ENCODE measurements at places on chromosomes 11 and 22.

DNA sequence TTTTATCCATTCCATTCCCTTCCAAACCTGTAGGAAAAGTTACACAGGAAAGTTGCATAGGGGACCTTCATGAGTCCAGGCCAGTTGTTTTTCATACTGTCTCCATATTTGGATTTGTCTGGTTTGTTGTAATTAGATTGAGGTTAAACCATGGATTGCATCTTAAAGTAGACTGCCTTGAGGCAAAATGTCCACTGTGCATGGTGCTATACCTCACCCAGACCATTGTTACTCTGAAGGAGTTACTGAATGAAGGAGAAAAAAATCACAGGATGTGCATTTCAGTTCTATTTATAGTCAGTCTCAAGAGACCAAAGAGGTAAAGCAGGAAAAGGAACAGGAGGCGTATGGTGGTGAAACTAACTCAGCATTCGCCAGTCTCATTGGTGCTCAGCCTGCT is 29.6 kb upstream of the L3MBTL2 start:
- no peak for DNase-seq

DNA sequence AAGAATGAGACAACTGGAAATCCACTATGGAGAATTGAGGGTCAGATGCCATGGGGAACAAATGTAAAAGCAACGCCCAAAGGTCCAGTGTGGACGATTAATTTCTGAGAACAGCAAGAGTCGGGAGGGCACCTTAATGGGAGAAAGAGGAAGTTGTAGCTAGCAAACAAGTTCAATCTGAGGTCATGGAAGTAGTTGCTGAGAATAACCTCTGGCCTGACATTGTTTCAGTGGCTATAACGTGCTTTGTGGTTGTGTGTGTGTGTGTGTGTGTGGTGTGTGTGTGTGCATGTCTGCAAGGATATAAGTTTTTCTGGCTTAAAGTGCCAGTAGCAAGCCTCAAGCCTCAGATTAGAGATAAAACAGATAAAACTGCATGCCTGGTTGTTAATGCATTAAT is 1630.1 kb upstream of the TENM4 start:
- no peak for DNase-seq

DNA sequence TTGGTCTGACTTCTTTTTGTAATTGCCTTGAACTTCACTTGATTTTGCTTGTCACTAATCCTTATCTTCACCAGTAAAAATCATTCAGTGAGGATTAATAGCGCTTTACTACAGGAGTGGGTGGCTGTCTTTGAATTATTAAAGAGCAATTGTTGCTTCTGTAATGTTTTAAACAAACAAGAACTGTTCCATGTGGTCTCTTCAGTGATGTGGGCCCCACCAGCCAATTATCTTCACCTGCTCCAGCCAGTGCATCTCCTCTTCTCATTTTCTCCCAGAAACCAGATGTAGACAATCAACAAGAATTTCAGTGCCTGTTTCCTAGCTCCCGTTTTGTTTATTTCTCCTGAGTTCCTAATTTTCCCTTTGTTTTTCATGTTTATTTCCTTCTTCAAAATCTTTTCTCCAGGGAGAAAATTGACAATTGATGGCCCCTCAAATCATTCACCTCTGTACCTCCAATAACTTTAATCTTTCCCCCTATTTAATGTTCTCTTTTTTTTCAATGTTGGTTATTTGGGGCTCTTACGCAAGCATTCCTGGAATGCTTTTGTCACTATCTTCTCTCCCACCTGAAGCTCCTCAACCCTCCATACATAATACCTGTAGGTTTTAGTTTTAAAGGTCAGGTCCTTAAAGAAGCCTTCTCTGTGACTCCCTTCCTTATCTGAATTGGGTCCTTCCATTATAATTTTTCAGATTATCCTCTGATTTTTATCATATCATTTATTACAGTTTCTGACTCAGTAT is 115.1 kb downstream of the ARFGAP2 start:
- no peak for DNase-seq

GRCh38 chr22:31346733-31347250 is 646 bp upstream of the PATZ1 start:
- peak; percentile 40 for DNase-seq

DNA sequence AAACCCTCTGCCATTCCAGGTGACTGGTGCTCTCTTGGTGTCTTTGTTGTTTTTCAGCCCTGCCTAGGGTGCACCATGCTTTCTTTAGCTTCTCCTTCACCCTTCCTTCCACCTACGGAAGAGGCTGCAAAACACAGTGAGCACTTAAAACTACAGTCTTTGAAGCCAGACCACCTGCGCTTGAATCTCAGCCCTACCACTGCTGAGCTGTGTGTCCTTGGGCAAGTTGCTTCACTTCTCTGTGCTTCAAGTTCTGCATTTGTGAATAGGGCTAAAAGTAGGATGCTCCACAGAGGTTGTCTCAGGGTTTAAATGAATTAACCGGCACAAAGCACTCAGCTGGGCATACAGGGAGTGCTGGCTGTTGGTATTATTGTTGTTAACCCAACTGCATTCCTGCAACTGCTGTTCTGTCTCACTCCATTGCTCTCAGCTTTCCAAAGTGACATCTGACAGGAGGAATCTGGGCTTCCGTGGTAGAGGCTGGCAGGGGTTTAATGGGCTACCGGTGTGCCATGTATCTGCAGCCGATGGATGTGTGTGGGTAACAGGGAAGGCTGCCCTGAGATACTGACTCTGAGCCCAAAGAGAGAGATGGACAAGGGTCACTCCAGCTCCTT is 139.3 kb downstream of the FBXO7 start:
- DNase-seq, result no peak

DNA sequence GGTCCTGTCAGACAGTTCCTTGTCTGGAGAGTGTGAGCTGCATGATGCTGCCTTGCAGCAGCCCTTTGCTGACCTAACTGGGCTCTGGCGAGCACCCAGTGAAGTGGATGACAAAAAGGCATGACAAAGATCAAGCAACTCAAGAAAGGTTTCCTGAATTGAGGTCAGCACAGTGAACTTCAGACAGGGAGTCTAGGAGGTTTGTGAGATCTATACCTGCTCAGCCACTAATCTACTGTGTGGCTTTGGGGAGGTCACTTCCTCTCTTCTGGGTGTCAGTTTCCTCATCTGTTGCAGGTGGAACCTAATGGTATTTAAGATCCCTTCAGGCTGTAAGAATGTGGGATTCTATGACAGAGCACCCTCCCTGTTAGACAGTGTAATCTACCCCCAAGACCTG is 213.9 kb upstream of the NARS2 start:
- DNase-seq, result no peak

DNA sequence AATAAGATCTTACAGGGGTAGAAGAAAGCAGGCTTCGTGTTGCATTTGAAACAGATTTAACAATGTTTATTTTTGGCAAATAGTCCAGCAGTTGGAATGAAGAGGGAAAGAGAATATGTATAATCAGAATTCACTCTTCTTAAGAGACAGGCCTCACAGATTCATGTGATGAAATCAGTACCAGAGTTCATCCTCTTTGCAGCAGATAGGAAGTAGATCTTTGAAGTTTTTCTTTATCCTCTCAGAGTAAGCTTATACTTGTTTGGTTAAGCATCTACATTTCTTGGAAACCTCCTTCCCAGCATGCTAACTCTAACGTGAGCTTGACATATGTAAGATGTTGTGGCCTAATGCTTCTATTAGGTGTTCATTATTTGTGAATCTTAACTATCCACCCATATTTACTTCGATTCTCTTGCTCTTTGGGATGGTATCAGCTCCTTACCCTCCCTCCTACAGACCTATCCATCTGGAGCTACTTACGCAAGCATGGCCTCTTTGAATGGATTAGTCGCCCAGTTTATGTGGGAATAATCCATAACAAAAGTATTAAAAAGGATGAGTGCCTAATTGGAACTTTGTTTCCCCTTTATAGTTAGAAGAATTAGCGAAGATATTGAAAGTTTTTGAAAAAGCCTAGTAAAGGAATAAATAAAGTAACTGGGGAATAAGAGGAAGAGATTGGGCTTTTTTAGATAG is 80.1 kb downstream of the PRMT3 start:
- DNase-seq, result no peak

GRCh38 chr22:33588860-33589259 is 331.4 kb downstream of the LARGE1 start:
- DNase-seq, result no peak

DNA sequence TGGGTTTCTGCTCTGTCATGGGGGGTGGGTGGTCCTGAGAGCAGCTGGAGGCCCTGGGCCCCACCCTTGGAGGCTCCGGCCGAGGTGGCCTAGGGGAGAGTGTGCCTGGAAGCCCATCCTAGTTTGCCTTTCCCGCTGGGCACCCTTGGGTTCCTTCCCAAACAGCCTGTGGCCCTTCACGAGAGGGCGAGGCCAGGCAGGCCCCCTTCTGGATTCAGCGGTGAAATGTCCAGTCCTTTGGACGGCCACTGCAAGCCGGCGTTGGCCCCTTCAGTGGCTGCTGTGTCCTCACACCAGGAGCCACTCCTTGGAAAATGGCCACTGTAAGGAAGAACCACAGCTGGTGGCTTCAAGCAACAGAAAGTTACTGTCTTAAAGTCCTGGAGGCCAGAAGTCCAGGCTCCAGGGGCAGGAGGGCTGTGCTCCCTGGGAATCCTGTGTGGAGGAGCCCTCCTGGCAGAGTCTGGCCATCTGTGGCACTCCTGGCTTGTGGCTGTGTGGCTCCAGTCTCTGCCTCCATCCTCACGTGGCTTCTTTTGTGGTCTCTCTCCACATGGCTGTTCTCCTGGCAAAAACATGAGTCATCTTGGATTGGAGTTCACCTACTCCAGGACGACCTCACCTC is 854.1 kb downstream of the TBC1D22A start:
- DNase-seq, result no peak

- DNase-seq, result no peak
These were observed 38.5 kb downstream of the MED15 start for GRCh38 chr22:20545681-20546521.

- peak; percentile 43 for DNase-seq
These were observed 5.2 kb upstream of the GCAT start for GRCh38 chr22:37802310-37803194.

DNA sequence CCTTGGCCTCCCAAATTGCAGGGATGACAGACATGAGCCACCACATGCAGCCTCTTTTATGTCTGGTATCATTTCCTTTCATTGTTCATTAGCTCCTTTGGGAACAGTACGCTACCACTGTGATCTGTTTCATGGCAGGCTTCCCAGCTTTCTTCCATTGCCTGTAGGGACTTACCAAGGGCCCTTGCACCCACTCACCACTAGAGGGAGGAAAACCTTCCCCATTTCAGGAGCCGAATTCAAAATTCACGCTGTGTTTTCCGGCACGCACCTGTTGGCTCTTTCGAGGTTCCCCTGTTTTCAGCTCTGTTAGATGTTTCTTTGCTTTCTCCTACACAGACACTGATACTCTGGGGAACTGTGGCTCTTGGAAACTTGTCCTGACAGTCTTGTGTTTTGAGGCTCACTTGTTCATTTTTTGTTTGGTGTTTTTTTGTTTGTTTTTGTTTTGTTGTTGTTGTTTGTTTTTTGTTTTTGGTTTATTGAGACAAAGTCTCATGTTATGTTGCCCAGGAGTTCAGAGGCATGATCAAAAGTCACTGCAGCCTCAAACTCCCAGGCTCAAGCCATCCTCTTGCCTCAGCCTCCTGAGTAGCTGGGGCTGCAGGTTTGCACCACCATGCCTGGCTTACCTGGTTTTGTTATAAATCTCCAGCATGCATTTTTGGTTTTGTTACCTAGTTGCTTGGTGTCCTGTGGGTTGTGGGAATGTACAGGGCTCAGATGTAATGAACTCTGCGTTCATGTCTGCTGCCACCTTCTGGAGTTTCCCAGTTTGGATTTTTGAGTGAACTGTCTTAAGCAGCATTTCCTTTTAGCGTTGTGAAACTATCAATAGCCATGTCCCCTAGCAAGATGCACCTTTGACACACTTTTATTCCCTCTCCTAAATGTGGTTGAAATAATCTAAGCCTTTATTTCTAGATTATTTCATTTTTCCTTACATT is 2.3 kb downstream of the KRTAP5-11 start:
- DNase-seq, result peak; percentile 74

- DNase-seq, result peak; percentile 62
These were observed 62.5 kb downstream of the USP35 start for GRCh38 chr11:78251083-78251775.

GRCh38 chr11:47415949-47416472 is 7.6 kb downstream of the SLC39A13 start:
- peak; percentile 96 for DNase-seq

DNA sequence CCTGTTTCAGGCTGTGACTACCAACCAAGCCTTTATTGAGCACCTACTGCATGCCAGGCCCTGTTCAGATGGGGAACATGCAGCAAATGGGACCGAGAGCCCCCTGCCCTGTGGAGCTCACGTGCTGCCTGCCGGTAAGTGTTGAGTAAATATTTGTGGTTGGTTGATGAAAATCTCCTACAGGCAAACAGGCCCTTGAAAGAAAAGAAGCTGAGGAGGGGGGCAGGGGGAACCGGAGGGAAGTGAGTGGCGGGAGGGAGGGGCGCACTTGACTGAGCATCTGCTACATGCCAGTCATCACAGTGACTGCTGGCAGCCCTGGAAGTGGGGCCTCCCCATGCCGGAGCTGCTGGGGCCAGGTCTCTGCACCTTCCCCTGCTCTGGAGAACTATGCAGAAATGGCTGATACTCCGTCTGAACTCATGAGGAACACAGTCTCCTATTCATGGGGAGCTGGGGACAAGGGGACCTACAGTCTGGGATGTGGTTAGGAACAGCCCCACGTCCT is 34.2 kb downstream of the MACROD1 start:
- DNase-seq, result no peak

- DNase-seq, result peak; percentile 75
These were observed 1.1 kb downstream of the GAB2 start for GRCh38 chr11:78416285-78417174.

GRCh38 chr11:83147895-83148294 is 9.0 kb upstream of the PCF11 start:
- no peak for DNase-seq

DNA sequence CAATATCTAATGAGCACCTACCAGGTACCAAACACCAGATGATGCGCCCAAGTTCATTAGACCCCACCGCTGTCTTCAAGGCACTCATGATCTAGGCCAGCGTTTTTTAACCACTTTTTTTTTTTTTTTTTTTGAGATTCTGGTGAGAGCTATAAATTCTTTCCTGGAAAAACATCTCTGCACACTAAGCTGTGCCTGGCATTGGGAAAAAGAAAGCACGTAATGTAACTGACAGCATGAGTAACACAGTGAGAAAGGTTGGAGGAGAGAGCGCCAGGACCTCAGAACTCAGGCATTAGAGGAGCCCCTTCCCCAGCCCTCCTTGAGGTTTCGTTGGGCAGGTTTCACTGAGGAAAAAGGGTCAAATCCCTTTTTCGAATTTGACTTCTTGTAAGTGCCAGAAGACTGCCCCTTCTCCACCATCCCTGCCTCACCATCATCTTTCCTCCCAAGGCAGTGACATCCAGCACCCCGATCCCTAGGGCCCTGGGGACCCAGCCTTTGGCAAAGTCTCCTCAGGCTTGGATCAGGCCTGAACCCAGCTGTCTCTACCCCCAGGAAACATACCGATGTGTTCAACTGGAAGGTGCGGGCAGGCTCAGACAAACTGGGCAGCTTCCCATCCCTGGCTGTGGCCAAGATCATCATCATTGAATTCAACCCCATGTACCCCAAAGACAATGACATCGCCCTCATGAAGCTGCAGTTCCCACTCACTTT is 26.1 kb upstream of the SMIM35 start:
- no peak for DNase-seq

Data from fibroblast of upper back skin (primary cell).